Amygdala (tissue), 56 donors: ENCODE measurements at places on chromosomes 5 and 9.

- no peak for DNase-seq
Measured at GRCh38 chr5:150317048-150318003, 14.6 kb upstream of the ARSI start.

- no peak for DNase-seq
Measured at GRCh38 chr9:20286969-20287368, 335.3 kb downstream of the MLLT3 start.

DNA sequence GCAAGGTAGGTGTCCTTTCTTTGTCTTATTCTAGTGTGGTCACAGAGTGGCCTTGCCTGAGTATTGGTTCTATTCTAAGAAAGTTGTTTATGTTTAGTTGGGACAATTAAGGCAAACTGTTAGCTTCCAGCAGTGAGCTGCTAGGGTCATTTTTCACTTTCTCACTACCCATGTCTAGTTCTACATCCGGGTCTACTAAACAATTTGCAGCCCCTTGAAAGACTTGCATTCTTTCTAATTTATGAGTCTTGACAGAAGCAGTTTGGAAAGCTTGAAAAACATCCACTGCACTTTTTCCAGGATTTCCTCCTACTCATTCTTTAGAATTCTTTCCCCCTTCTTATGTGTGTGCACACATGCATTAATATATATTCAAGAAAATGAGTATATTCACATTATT, 892.2 kb upstream of the ACO1 start:
- no peak for DNase-seq

GRCh38 chr5:115579216-115579615, 23.1 kb downstream of the TICAM2 start:
- DNase-seq, result no peak

DNA sequence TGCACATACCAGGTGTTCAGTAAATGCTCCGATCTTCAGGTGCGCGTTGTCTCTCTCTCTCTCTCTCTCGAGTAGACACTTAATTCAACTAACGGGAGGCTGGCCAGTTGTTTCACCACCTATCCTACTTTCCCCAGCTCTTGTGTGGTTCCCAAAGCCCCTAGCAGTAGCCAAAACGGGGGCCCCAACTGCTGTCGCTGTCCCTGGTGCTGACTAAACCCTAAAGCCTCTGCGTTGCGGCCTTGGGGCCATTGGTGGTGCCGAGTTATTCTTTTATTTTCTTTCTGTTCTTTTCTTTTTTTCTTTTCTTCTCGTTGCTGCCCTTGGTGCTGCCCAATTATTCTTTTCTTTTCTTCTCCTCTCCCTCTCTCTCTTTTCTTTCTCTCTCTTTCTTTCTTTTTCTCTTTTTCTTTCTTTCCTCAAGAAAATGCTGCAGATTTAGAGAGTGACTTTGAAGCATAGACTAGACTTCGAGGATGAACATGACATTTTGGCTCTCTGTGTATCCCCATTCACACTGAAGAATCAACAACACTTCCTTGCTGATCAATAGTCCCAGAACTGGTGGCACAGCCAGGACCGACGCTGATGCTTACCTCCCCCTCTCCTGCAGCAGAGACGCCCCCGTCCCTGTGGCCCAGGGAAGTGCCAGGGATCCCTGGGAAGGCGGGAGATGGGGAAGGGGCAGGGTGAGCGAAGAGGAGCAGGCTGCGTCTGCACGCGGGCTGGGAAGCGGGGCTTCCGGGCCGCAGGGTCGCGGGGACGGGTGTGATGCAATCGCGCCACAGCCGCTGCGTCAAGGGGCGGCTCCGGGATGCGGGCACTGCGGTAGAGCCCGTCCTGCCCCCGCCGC, at the start of gene FBLL1:
Gene FBLL1, plus strand, starts transcription at position 785 of the 853 bp plus-strand sequence. CDS start 200 bp downstream, outside the sequence.
- peak; percentile 27 for DNase-seq

GRCh38 chr9:91891915-91892314, 58.1 kb downstream of the ROR2 start:
- no peak for DNase-seq

DNA sequence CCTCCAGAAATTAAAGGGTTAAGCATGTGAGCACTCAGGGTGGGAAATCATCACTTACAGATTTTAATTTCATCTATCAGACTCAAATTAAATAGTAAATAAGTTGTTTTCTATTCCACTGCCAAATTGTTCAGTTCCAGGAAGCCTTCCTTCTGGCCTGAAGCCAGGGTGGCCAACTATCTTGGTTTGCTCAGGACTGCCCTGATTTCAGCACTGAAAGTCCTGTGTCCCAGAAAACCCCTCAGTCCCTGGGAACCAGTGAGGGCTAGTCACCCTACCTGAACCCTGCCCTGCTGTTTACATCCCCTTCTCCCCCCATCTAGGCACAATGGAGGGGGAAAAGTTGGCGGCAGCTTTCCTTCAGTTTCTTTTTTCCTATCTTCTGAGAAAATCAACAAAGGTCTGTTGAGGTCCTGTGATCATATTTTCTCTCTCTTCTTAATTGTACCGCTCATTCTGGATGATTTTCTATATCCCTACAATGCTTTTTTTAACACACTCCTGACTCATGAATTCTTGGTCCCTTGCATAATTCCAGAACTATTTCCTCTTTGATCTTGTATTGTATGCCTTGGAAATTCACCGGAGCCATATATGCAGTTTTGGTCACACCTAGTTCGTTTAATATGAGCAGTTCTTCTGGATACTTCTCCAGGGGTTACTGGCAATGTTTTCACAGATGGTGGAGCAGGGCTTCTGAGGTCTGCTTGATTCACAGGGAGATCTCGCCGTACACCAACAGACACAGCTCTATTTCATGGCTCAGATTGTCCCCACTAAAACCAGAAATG, 103.8 kb downstream of the MAP1B start:
- no peak for DNase-seq

DNA sequence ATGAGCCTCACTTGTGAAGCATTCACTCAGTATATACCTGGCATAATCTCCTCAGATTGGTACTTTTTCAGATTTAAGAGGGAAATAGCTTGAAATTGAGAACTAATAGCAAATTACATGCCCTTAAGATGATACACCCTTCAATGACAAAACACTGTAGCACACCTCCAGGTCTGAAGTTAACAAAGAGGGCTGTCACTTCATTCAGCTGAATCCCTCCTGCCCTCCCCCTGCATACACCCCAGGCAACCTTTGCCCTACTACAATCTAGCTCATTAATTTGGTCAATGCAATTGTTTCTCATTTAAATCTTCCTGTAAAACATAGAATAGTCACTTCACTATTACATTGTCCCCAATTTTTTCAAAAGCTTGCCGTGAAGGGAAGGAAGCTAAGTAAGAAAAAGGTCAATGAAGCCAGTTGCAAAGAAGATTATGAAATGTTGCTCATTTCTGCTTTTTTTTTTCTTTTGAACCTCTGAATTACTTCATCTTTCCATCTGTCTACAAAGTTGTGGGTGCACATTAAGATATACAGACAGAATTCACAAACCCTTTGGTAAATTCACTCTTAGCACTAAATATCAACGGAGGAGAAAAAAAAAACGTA, 294.8 kb upstream of the PTGER4 start:
- DNase-seq, result no peak

DNA sequence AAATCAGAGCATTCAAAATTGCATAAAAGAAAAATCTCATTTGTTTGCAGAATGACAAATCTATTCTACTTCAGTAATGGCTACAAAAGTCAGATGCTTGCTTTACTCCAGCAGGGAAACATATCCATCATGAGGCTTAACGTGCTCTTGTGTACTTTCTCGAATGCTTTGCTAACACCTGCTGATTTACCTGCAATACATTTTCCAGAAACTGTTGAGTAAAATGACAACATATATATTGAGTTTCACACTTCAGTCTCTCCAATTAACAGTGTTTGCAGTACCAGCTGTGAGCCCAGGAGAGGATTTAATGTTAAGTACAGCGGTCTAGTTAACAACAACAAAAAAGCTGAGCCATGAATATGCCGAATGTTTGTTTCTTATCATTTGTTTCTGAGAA, 391.5 kb upstream of the SMC2 start:
- no peak for DNase-seq
